GF-D8 (cell line): ENCODE measurements at places on chromosomes 7 and 10.
A peak's percentile ranks its signal among the peaks of the same experiment; 100 is the strongest.

DNA sequence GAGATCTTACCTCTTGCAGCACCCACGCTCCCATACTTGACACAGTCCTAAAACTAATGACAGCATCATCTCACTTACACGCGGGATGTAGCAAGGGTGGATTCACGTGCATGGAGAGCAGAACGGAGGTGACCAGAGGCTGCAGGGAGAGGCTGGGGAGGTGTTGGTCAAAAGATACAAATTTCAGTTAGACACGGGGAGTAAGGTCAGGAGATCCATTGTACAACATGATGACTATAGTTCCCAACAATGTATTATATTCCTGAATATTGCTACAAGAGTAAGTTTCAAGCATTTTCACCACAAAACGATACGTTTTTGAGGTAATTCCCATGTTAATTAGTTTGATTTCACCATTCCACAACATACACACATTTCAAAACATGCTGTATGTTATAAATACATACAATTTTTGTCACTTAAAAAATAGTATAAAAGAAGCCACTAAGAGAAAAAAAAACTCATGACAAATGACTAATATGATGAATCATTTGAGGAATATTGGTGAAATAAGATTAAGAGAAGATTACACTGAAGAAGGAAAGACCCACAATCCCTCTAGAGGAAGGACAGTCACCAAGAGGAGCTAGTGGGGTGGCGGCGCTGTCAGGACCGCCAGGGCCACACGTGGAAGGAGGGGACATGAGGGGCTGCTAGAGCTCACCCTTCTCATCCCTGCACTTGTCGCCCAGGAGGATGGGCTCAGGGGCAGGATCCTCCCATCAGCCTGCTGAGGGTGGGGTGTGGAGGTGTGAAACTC is 49.4 kb upstream of the EGFR start:
- no peak for DNase-seq

DNA sequence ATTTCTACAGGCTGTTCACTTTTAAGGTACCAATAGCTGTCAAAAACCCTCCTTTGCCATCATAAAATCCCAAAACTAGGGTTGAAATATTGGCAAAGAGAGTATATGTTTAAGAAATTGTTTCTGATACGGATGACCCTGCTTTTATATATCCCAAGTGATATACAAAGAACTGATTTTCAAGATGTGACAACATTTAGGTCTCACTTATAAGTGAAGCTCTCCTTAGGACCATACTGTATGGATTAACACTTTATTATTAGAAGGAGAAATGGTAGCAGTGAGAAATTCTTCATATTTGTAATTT is 11.0 kb upstream of the CRPPA start:
- no peak for DNase-seq

- peak; percentile 68 for DNase-seq
These were observed 2.1 kb upstream of the IDE start for GRCh38 chr10:92575961-92576360.

- no peak for DNase-seq
These were observed 107.7 kb downstream of the SEPTIN7 start for GRCh38 chr7:35908331-35909216.

DNA sequence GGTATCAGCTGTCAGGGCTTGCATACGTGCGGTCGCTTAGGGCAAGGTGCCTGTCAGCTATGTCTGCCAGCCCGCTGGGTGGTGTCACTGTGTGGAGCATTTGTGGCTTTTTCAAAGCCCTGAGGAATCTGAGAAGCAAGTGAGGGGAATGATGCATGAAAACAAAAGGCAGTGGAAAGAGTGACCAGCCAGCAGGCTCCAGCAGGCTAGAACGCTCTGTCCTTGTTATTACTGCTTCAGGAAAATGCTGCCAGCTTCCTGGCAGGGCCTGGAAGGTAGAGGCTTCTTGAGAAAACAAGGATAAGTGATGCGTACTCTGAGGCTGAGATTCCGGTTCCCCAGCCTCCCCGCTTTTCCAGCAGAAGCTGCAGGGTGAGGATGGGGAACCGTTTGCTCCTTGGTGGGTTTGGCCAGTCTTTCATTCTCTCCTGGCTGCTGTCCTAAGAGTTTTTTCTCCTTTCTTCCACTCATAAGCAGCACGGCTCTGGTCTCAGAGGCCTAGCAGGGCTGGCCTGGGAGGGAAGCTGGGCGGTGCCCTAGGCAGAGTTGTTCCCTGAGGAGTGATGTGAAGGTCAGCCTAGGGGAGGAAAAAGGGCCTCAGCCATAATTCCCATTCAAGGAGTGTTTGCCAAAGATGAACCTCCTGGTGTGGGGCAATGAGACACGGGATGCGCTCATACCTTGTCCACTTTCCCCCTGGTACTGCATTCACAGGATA is 42.8 kb upstream of the MKLN1 start:
- DNase-seq: no peak

- no peak for DNase-seq
These were observed 39.9 kb upstream of the DUSP5 start for GRCh38 chr10:110457851-110458250.

- DNase-seq: no peak
These were observed 178.0 kb downstream of the JCAD start for GRCh38 chr10:29881336-29881771.

- no peak for DNase-seq
These were observed 48.0 kb downstream of the NT5C2 start for GRCh38 chr10:103145046-103145445.

- no peak for DNase-seq
These were observed at the start of gene SLIT1 for GRCh38 chr10:97185326-97186058. Gene SLIT1, minus strand, starts transcription at chr10:97185959. Its CDS starts 285 bp downstream, at chr10:97185674.
